Memory B cell (primary cell): ENCODE measurements at places on chromosomes 12 and 14.

DNA sequence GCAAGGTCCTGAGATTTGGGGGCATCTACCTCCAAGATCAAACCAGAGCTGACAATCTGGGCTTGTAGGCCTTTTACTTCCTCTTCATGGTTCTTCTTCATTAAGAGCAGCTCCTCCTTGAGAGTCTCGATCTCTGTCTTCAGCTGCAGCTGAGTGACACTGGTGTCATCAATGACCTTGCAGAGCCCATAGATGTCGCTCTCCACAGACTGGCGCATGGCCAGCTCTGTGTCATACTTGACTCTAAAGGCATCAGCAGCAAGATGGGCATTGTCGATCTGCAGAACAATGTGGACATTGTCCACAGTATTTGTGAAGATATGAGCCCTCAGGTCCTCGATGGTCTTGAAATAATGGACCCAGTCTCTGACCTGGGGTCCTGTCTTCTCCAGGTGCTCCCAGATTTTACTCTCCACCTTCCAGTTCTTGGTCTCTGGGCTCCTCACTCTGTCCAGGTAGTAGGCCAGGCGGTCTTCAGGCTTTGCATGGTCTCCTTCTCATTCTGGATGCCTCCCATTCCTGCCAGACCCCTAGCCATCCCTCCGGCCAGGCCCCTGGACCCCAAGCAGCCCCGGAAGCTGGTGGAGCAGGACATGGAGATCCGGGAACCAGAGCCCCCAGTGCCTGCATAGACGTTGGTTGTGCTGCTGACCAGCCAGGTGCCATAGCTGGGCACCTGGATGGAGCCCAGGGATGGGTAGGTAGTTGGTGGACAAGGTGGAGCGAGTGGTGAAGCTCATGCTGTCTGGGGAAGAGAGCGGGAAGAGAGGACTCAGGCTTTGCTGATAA is 141.0 kb downstream of the MSRB3 start:
- no peak for DNase-seq
- no peak overlapping the region for H3K4me3 ChIP-seq
- no peaks in the 10 kb centered on the region for H3K36me3 ChIP-seq
- no peak overlapping the region for H3K27ac ChIP-seq
- no peaks in the 10 kb centered on the region for H3K4me1 ChIP-seq

GRCh38 chr14:76736514-76736913 is 24.8 kb upstream of the VASH1 start:
- no peak overlapping the region for H3K4me3 ChIP-seq
- no peaks in the 10 kb centered on the region for H3K4me1 ChIP-seq
- peaks cover 3% of the 10 kb centered on the region for H3K36me3 ChIP-seq
- H3K27me3 ChIP-seq = peaks cover 2% of the 10 kb centered on the region
- DNase-seq = no peak

- no peaks in the 10 kb centered on the region for H3K4me1 ChIP-seq
- H3K4me3 ChIP-seq = no peak overlapping the region
- DNase-seq = no peak
Measured at GRCh38 chr14:51684760-51685159, 33.0 kb downstream of the FRMD6 start.

DNA sequence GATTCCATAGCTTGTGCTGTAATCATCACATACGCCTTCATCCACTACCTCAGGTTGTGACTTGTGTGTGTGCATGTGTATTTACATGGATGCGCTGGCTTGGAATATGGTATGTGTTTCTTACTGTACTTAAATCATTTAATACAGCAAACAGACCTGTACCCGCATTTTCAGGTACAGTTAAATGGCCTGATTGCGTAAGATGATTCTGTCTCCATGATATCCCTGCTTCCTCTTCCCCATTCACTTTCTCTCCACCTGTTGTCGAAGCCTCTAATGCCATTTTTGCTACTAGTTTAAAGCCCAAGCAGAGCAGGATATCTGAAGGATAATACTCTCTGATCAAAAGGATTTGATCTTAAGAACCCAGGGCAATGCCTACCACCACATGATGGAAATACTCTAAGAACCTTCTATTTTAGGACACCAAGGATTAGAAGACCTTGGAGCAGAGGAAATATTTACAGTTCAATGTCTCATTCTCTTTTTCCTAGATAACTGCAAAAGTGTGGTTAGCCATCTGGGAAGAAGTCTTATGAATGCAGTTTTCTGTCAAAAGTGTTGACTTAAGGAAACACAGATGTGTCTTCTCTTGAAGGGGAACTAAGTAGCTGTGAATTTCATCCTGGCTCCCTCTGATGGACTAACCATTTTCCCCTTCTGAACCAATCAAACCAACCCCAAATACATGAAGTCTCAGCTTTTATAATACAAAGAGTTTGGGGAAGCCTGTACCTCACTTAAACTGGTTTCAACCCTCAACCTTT is 78.7 kb downstream of the HELB start:
- H3K4me3 ChIP-seq = no peak overlapping the region
- no peaks in the 10 kb centered on the region for H3K36me3 ChIP-seq
- peaks cover 10% of the 10 kb centered on the region for H3K27me3 ChIP-seq
- H3K4me1 ChIP-seq = no peaks in the 10 kb centered on the region
- H3K27ac ChIP-seq = no peak overlapping the region

DNA sequence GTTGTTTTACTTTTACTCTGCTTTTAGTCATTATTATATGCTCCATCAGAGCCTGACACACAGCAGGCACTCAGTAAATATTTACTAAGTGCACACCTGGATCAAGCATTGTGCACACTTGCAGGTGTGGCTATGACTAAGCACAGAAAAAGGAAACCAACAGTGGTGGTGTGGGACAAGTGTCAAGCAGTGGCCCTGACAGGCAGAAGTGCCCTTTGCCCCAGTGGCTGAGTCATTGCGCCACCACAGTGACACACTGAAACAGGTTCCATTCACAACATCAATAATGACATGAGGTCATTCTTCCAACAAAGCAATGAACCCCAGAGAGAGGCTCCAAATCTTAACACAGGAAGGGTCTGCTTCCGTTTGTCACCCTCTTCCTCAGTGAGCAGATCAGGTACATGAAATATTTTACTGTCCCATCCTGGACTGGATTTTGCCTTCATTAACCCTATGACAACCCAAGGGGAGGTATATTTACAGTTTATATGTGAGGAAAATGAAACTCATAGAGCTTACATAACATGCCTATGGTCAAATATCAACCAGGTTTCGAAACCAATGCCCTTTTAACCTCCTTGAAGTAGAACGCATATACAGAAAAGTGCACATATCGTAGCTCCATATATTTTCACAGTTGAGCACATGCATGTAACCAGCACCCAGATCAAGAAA is 82.6 kb upstream of the GTF2A1 start:
- H3K27me3 ChIP-seq = peaks cover 6% of the 10 kb centered on the region
- H3K36me3 ChIP-seq = no peaks in the 10 kb centered on the region
- DNase-seq = no peak

GRCh38 chr12:88015825-88016224 is 13.4 kb downstream of the C12orf50 start:
- no peaks in the 10 kb centered on the region for H3K4me1 ChIP-seq
- H3K4me3 ChIP-seq = no peak overlapping the region
- H3K27me3 ChIP-seq = peaks cover 2% of the 10 kb centered on the region
- DNase-seq = no peak

- no peak overlapping the region for H3K27ac ChIP-seq
- H3K36me3 ChIP-seq = no peaks in the 10 kb centered on the region
- H3K27me3 ChIP-seq = peaks cover 3% of the 10 kb centered on the region
- H3K4me3 ChIP-seq = no peak overlapping the region
- DNase-seq = no peak
Measured at GRCh38 chr14:30362369-30363218, 196.4 kb upstream of the G2E3 start.

DNA sequence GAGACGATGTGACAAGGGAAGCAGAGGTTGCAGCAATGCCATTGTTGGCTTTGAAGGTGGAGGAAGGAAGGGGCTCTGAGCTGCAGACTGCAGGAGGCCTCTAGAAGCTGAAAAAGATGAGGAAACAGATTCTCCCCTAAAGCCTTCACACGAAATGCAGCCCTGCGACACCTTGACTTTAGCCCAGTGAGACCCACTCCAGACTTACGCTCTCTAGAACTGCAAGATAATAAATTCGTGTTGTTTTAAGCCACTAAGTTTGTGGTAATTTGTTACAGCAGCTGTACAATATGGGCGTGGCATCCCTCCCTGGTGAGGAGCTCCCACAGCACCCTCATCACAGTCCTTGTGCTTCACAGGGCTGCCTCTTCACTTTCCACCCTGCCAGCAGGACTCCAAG is 53.2 kb downstream of the GOLGA5 start:
- peaks cover 6% of the 10 kb centered on the region for H3K27me3 ChIP-seq
- no peak overlapping the region for H3K27ac ChIP-seq
- peaks cover 4% of the 10 kb centered on the region for H3K36me3 ChIP-seq
- peaks cover 15% of the 10 kb centered on the region for H3K4me1 ChIP-seq
- no peak overlapping the region for H3K4me3 ChIP-seq
- DNase-seq = no peak

DNA sequence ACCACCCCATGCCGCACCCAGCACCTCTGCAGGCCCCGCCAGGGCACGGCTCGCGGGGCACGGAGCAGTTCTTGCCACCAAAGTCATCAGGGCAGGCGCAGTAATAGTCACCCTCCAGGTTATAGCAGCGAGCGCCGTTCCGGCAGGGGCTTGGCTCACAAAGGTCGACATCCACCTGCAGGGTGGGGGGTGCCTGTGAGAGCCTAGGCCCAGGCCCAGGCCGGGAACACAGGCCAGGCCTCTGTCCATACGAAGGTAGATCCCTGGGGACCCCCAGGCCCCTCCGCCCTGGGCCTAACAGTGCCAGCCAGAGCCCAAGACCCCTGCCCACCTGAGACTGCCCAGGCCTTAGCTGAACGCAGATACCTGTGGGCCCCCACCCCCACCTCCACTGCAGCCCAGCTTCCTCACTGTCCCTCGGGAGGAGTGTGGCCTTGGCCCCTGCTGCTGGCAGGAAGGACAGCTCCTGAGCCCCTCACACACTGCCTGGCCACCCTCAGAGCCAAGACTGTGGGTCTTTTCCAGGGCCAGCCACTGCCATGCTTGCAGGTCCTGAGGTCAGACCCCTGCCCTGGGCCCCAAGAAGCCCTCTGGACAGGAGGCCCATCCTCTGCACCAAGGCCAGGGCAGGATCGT is 19.3 kb downstream of the JAG2 start:
- peaks cover 5% of the 10 kb centered on the region for H3K27me3 ChIP-seq
- no peak overlapping the region for H3K27ac ChIP-seq
- H3K4me1 ChIP-seq = no peaks in the 10 kb centered on the region
- H3K36me3 ChIP-seq = no peaks in the 10 kb centered on the region
